ENCODE measurements at places on chromosomes 12 and 14.

- DNase-seq = no peak
Measured at GRCh38 chr12:93753285-93753684, 76.1 kb downstream of the CRADD start.

- no peak for DNase-seq
Measured at GRCh38 chr12:106724934-106725333, 49.5 kb upstream of the RIC8B start.

DNA sequence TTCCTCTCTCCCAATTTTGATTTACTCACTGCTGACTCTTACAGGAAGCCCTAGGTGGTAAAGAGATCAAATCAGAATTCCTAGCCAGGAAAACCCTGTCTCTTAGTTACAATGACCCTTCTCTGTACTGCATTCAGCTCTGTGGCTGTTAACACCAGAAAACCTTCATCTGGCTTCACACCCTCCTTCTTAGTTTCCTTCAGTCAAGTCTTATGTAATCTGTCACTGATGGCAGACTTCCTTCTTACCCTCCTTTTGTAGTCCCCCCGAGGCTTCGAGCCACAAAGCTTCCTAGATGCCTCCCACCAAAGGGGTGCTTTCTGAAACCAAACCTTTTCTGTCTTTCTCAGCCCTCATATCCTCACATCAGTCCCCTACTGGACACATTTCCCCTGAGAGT is 16.5 kb downstream of the NGDN start:
- no peak for DNase-seq

GRCh38 chr14:81161088-81161487 is 59.7 kb downstream of the GTF2A1 start:
- no peak for DNase-seq

- no peak for DNase-seq
Measured at GRCh38 chr14:52283099-52283498, 15.6 kb downstream of the PTGDR start.

GRCh38 chr12:55068416-55069010 is 48.7 kb downstream of the NEUROD4 start:
- peak; percentile 12 for DNase-seq

DNA sequence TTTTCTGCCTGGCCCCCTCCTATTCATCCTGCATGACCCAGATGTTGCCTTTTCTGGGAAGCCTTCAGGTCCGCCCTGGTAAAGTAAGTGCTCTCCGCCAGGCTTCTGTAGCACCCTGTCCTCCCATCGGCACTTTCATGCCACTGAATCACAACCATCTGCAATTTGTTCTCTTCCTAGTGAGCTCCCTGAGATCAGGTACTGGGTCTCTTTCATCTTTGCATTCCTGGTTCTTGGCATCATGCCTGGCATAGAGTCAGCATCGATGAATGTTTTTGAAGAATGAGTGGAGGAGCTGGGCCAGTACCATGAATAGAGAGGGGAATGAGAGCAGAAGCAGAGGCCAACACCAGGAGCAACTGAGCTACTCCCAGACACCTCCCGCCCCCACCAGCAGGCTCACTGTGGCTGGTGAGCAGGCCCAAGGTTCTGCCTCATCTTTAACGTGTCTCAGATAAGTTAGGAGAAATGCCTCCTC is 13.1 kb downstream of the ZDHHC22 start:
- no peak for DNase-seq

- DNase-seq = no peak
Measured at GRCh38 chr14:104758981-104759969, 6.3 kb downstream of the SIVA1 start.

DNA sequence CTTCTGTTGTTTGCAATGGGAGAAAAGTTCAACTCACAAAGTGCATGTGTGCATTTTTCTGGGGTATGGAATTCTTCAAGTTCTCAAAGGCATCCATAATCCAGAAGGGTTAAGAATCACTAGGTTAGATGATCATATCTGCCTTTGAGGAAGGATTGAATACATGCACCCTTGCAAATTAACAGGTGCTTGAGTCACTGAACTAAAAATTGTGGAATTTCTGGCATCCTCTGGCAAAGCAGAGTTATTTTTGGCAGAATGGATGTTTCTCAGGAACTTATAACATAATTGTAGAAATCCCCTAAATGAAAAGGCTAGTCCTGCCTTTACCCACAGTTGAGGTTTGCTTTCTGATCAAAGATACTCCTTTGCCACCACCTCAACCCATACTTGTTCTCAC is 136.5 kb upstream of the DYRK2 start:
- no peak for DNase-seq

- DNase-seq = no peak
Measured at GRCh38 chr14:78005325-78005724, 164.8 kb upstream of the NRXN3 start.

DNA sequence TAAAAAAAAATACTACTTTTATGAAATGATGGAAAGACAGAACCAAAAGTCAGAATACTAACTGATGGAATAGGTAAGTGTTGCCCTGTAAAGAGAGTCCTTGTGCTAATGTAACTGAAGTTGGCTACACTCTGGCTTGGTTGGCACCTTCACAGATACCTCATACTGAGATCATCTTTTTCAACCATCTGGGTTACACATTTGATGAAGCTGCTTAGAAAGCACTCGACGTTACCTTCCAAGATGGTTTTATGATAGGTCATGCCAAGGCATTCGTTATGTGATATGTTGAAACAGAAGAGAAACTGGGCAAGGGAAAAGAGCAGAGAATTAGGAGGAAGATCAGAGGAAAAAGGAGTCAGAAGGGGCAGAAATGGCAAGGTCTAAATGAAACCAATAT is 203.8 kb downstream of the ADAMTS20 start:
- DNase-seq = no peak

- no peak for DNase-seq
Measured at GRCh38 chr12:42130672-42131402, 13.8 kb downstream of the GXYLT1 start.

GRCh38 chr14:77902811-77903210 is 102.9 kb downstream of the ADCK1 start:
- DNase-seq = no peak

DNA sequence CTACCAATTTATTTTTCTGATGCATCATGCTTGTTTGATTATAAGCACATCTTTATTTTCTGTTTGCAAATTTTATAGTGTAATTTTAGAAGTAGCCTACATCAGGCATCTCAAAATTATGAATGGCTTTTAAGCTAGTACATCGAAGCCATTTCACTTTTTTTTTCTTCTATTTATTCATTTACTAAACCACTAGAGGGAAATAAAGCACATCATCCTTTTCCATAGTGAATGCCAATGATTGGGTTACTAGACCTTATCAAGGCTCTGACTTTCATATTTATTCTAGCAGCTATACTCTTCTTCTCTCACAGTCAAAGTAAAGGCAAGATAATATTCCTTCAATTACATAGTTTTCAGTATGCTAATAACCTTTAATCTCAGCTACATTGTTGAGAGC is 736.4 kb upstream of the LRFN5 start:
- no peak for DNase-seq

DNA sequence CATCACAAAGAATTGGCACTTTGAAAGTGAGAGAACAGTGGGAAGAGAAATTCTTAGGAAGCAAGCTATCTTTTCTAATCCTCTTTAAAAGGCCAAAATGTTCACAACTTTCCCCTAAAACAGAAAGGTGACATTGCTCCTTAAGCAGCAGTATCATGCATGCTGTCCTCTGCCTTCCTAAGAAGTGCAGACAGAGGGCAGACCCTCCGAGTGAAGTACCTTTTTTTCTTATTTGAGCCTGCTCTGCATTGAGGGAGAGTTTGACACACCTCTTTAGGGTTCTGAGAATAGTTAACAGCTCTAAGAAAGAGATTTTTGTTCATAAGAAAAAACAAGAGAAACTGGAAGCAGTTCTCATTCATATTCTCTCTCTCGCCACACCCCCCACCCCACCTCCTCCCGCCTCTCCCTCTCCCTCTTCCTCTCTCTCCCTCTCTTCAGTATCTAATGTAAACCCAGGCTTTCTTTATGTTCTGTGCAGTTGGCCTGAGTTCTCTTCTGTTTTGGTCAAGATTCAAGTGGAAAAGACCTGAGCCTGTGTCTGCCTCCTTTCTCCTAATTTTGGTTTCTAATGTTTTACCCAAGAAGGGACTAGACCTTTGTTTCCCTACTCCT is 709.1 kb downstream of the DIO2 start:
- no peak for DNase-seq

DNA sequence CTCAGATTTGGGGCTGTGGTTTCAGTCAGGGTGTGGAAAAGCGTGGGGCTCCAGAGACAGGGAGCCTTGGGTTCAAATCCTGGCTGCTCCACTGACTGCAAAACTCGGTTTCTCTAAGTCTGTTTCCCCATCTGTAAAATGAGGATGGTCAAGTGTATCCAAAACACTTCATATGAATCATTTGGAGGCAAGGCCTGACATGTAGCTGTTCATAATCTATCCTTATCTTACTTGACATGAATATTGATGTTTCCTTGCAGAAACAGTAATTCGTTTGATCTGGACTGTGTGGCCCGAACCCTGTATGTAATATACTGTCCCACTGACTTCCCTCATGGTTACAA is 1.5 kb upstream of the CCDC63 start:
- DNase-seq = no peak

DNA sequence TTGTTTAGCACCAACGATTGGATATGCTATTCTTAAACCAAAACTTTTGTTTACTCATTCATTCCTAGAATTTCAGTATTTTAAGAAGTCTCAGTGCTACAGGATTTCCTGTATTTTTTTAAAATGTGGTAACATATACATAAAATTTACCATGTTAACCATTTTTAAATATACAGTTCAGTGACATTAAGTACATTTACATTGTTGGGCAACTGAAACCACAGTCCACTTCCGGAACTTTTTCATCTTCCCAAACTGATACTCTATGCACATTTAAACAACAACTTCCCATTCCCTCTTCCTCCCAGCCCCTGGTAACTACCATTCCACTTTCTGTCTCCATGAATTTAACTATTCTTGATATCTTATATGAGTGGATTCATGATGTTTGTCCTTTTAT is 30.3 kb downstream of the PDE3A start:
- DNase-seq = no peak

- no peak for DNase-seq
Measured at GRCh38 chr12:117076410-117077372, 22.5 kb downstream of the TESC start.

DNA sequence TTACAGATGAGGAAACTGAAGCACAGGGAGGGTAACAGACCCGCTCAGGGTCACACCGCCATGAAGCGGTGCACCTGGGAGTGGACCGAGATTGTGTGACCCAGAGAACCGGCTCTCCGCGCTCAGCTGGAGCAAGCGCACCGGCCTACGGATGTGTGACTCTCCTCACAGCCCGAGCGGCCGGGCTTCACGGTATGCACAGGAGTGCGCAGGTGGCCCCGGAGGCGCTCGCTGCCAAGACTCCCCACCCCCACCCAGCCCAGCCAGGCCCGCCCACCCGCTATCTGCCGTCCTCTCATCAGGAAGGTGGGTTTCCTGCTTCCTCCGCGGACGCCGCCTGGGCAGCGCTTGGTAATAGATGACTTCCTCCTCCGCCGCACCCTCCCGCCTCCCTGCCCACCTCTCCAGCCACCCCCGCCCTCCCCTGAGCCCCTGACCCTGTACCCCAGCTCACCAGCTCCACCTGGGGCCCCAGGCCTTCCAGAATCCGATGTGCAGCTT is 110.7 kb downstream of the NCOR2 start:
- no peak for DNase-seq

DNA sequence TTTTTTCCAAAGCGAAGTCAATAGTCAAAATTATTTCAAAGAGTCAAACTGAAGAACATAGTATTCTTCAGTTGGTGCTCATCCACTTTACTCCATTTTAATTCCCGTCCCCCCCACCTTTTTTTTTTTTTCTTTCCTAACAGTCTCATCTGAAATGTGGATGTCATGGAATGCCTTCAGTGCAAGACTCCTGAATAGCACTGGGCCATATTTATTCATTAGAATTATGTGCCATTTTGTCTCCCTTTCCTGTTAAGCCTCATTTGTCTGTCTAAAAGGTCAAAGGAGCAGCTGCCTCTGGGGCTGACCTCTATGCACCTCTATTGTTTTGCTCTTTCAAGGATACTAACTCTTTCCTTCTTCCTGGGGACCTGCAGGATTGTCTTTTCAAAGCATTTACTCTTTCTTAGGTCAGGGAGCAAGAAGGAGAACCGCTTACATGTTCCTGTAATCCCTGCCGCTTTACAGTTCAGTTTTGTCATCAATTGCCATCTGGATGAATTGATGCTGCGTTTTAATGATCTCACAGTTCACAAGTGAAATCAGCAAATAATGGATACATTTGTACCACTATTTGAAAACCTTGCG is 310.6 kb downstream of the NPAS3 start:
- DNase-seq = no peak

GRCh38 chr12:49084438-49084837 is 10.2 kb downstream of the DHH start:
- no peak for DNase-seq

DNA sequence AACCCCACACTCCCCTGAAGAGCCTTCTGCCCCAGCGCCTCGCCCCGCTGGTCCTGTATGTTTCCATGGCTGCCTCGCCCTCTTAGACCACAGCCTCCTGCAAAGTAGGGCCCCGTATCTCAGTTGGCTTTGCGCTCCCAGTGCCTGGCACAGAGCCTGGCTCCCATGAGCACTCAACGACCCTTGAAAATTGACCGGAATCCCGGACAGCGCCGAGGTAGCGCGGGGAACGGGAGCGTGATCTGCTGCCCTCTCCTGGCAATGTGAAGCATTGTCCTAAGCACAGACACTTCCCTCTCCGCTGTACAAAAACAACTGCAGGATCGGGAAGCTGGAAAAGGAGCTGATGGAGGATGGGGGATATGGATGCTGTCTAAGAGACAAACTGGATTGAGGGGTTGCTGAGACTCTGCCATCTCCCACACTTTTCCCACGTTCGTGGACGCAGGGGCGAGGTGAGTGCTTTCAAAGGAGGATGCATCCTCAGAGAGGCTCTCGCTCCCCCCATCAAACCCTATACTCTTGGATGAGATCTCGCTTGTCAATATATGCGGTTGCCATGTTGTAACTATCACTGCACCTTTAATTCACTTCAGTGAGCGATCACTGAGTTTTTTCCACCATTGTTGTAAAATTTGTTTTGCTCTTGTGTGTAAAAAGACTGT is 10.7 kb upstream of the FKBP4 start:
- DNase-seq = peak; percentile 5

- no peak for DNase-seq
Measured at GRCh38 chr12:120290609-120291305, 946 bp downstream of the RNU4-2 start.

DNA sequence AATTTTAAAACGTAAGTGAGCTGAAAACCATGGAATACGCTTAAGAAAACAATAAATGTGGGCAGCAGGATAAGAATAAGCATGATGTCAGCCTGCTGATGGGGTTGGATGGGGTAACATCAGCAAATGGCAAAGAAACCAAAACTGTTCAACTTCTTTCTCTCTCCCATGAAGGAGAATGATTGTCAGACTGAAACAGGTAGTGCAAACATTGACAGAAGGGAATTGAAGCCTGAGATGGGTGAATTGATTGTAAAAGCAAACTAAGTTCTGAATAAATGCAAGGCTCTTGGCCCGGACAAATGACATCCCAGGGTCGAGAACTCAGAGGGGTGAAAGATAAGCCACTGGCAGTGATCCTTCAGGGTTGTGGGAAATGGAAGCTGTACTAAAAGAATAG is 182.6 kb downstream of the ETV6 start:
- DNase-seq = no peak
